NCI-H2107 (cell line): ENCODE measurements at places on chromosomes 6 and 20.

DNA sequence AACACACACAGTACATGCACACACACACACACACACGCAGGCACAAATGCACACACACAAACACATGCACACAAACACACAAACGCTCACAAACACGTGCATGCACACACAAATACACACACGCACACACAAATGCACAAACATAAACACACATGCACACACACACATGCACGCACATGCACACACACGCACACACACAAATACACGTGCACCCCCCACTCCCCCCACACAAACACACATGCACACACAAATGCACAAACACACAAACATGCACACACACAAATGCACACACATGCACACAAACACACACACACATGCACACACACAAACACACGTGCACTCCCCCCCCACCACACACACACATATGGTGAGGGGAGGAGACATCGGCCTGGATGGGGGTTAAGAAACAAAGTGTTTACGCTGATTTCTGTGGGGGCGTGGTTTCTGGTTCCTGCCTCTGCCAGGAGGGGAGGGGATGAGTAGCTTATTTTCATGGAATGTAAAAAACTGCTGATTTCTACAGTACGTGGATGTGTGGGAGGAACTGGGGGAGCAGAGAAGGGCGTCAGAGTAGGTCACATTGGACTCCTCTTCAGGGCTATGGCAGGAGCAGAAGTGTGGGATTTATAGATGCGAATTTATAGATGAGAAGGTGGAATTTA lies 607.2 kb downstream of the QKI start:
- no peak for DNase-seq

DNA sequence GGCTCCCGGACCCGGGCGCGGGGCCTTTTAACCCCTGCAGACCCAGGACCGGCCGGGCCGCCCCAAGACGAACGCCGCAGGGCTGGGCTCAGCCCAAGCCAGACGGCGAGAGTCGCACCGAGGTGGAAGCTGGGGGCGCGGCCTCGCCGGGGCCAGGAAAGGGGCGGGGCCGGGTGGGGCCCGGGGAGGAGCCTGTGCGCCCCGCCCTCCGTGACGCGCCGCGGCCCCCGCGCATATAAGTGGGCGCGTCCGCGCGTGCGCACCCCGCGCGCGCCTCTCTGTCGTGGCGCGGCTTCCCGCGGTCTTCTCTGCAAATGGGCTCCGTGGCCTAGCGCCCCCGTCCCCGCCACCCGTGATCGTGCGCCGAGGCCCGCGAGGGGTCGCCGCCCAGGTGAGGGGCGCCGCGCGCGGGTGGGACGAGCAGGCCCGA lies at the start of gene PPDPF:
Gene PPDPF (plus strand): TSS at position 262 of the 430 bp plus-strand sequence. CDS start 544 bp downstream, outside the sequence.
- peak; percentile 85 for DNase-seq

GRCh38 chr6:148972481-148972880 lies 225.7 kb downstream of the UST start:
- peak; percentile 71 for DNase-seq

GRCh38 chr20:60167812-60168211 lies 209.6 kb downstream of the CDH26 start:
- no peak for DNase-seq

DNA sequence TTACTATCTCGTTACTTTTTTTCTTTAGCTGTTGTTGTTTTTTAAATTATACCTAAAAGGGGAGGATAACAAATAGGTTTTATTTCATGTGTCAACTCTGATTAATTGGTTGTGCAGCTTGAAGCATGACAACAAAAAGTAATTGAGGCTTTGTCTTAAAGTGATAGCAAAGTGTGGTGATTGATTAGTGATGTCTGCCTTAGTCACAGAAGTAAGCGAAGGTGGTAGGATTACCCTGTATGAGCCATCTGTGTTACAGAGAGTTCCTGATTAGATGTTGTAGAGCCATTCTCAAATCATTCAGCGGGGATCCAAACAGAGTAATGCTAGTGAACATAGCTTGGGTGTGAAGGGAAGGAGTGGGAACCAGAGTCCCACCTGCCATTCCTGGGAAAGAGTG lies 14.4 kb upstream of the MRPS10 start:
- DNase-seq: no peak

- no peak for DNase-seq
These were observed 95.9 kb downstream of the GMDS start for GRCh38 chr6:2149361-2150006.

DNA sequence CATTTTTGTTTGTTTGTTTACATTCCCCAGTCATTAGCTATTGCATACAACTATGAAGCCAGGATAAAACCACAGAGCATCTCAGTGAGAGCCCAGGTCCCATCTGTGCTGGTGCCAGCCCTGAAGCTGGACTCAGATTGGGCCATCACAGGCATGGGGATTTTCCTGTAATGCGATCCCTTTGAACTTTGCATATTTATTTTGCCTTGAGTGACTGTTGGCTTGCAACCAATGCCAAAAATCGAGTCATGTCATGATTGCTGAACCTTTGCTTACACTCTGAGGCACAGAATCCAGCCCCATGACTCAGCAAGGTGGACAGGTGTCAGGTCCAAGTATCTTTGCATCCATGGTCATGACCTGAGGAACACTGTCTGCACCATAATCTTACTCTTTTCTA lies 46.2 kb upstream of the GGTLC1 start:
- no peak for DNase-seq

DNA sequence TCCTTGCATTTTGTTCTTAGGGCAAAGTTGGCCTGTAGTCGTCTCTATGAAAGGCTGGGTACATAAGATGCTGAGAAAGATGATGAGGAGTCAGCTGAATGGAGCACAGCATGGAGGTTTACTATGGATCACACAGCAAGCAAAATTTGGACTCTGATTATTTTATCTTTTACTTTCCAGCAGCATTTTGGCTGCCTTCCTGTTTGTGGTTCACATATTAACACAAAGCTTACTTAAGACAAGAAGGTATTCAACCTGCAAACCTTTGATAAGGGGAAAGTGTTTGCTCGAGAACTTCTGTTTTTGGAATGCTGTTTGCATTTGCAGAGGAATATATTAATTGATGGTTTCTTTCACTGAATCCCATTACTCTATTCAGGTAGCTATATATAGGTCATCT lies 103.1 kb upstream of the ENPP5 start:
- DNase-seq: no peak

DNA sequence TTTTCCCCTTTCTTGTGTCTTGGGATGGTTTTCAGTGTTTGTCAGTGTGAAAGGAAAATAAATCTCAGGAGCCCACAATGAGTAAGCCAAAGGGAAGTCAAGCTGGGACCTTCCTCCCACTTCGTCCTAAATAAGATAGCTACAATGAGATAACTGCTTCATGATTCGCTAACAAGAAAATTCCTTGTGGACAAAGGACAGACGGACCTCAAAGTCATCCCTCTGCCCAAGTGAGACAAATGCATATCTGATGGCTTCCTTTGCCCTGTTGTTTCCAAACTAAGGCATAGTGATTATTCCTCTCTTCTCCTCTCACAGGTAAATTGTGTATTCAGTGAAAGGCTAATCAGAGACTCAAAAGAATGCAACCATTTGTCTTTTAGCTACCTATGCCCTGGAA lies 26.1 kb upstream of the ADTRP start:
- DNase-seq: no peak

DNA sequence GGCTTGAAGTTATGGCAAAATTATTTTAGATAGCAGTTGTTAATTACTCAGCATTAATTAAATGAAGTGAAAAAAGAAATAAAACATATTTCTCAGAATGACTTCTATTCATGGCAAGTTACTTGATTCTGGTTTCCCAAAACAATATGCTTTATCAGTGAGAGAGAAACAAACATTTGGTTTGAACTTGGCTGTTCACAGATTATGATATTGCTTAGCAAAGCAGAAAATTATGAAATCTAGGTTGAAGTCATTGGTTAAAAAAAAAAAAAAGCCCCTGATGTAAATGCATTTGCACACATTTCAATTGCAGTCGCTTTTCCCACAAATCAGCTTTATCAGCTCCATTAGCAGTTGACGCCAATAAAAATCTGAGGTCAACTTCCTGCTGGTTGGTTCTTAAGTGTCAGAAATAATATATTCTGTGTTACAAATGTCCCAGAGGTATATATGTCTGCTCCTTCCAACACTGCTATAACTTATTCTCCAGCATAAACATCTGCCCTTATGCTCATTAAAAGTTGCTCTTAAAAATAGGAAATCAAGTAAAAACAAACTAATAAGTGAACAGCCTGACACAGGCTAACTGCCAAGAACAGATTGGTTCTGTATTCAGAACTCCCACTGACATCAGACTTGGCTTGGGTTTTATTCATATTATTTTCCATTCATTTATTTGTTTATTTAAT lies 275.4 kb downstream of the PHF3 start:
- no peak for DNase-seq

DNA sequence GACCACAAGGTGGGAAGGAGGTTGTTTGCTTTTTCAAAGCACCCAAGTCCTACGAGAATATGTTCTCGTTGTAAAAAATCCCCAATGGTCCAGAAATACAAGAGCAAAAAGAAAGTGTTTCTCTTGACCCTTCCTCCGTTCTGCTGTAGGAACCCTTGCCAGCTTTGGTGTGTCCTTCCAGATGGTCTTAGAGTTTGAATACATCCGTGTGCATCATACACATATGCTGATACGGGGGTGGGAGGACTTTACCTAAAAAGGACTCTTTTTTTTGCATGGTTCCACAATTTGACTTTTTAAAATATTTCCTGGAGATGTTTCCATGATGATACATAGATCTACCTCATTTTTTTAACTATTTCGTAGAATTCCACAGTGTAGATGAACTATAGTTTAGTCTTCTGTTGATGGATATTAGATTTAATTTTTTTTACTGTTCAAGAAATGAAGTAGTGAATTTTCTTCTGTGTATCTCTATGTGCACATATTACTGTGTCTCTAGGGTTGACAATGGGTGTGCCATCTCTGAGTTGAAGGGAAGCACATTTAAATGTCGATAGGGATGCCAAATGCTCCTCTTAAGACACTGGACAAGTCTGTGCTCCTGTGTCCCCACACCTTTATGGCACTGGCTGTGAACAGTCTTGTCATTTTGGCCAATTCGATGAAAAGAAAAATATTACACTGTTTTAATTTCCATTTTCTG lies 182.1 kb upstream of the SNX9 start:
- DNase-seq: no peak

DNA sequence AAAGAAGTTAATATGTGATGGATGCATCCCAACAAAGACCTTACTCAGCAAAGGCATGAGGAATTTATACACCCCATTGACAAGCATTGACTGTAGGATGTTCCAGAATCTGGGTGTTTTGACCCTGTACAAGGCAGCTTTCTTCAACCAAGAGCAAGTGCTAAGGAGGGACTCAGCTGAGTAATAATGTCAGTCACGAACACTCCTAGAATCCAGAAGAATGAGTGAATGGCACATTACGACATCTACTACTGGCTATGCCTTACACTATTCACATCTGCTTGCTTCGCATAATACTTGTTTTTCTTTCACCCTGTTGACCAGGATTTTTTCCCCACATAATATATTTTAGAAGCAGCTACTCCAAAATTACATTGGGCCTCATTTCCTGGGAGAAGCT lies 42.5 kb upstream of the VGLL2 start:
- no peak for DNase-seq

GRCh38 chr6:149403534-149403933 lies 3.5 kb downstream of the SUMO4 start:
- no peak for DNase-seq

- DNase-seq: no peak
These were observed 7.8 kb downstream of the SYNGAP1 start for GRCh38 chr6:33427585-33428223.

- DNase-seq: no peak
These were observed 54.5 kb downstream of the RNGTT start for GRCh38 chr6:88908598-88909548.

DNA sequence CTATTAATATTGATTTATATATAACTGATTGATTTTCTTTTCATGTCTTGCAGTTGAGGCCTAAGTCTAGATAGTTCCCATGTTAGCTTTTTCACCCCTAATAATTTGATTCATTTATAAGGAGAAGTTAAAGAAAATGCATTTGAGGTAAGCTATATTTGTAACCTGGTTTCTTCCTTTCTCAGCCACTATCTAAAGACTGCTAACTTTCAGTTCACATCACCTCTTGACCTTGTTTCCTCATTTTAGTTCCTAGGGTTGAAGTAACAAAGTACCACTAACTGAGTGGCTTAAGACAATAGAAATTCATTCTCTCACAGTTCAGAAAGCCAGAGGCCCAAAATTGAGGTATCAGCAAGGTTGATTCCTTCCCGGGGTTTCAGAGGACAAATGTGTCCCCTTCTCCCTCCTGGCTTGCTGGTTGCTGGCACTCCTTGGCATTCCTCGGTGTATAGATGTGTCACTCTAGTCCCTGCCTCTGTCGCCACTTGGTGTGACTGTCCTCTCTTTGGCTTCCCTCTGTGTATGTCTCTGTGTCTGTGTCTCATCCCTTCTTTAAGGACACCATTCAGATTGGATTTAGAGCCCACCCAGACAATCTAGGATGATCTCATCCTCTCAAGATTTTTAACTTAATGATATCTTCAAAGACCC lies 55.9 kb upstream of the C20orf144 start:
- no peak for DNase-seq

DNA sequence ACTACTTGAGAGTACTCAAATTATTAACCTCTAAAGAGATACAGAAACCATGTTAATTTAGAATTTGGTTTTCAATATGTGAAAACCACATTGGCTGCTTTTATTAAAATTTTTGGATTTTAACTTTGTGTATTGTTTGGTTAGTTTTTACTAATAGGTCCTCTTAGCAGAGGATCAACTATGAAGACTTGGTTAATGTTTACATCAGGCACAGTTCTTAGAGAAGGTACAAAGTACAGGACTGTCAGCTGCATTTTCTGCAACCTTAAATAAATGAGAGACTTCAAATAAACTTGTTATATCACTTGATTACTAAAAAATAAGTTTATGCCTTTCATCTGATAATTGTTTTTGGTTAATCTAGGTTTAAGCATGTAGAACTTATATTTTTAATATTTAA lies 89.1 kb downstream of the PHF3 start:
- DNase-seq: no peak

GRCh38 chr6:68756454-68757375 lies 121.6 kb downstream of the ADGRB3 start:
- no peak for DNase-seq

- DNase-seq: no peak
These were observed 3.3 kb downstream of the SIM1 start for GRCh38 chr6:100461278-100461916.

GRCh38 chr6:14221564-14222279 lies 104.2 kb downstream of the CD83 start:
- no peak for DNase-seq

DNA sequence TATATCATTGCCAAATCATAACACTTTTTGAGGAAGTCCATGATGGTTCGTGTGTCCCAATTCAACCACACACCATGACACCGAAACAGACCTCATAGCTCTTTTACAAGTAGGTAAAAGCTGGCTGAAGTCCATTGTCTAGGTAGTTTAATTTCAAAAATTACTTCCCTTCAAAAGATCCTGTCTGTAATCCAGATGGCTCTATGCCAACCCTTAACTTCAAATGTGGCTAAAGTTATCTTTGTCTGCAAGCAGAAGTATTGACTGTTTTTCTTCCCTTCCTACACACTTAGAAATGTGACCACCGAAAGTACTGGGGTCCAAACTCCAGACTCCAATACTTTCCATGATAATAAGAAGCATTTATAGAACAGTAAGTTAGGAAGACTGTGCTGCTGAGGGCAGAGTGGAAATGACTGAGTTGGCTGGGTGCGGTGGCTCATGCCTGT lies 8.3 kb upstream of the TIAM2 start:
- no peak for DNase-seq
